ENCODE measurements at places on chromosomes 6 and 20.

- DNase-seq = no peak
These were observed 31.9 kb downstream of the WDR27 start for GRCh38 chr6:169669889-169670288.

DNA sequence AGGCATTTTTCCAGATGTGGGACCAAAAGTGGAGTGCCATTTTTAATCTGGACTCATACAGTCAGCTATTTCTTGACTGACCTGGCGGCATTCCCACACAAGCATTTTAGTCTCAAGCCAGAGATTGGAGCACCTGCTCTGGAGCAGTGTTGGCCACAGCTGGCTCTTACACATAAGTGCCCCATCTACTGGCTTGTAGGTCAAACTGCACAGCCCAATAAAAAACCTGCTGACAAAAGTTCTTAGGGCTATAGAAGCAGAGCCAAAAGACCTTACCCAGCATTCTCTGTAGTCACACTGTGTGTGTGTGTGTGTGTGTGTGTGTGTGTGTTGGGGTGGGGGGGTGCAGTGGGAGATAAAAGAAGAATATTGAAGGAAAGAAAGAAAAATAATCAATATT, 38.6 kb upstream of the SENP6 start:
- no peak for DNase-seq

DNA sequence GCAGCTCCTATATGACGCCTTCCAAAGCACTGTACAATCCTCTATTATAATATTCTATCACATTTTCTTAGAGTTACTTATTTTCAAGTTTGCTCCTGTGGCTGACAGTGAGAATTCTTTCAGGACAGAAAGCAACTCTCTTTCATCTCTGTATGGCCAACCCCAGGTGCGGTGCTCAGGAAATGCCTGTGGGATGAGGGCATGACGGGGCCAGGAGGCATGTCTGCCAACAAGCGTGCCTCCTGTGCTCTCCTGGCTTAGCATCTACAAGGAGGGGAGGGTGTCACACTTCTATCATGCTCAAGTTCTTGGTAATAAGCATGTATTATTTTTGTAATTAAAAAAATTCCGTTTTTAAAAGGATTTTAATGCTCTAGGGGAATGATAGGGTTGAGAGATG, 11.4 kb downstream of the MRPL14 start:
- DNase-seq = no peak

DNA sequence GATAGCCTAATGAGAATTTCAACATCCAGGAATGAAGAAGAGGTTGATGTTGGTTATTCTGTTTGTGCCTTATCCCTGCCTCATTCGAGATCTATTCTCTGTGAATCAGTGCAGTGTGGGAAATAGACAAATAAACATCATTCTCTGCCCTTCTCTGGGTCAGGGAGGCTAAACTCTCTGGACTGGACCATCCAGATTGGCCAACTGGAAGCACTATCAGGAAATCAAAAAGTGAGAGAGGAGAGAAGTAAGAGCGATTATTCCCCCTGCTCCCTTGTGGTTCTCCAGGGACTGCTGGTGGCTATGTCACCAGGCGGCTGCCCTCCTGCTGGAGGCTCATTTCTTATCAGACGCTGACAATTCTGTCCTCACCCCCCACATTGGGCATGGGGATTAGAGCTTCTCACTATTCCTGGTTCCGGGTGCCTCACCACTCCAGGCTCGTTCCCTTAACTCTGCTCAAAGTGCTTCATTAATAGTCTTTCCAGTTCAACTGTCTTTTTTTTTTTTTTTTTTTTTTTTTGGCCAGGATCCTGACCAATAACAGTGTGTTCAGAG, 201.7 kb upstream of the RREB1 start:
- DNase-seq = no peak

GRCh38 chr20:48308232-48308781, 519.5 kb downstream of the PREX1 start:
- no peak for DNase-seq

GRCh38 chr6:168902075-168902474, 351.6 kb downstream of the THBS2 start:
- DNase-seq = no peak

DNA sequence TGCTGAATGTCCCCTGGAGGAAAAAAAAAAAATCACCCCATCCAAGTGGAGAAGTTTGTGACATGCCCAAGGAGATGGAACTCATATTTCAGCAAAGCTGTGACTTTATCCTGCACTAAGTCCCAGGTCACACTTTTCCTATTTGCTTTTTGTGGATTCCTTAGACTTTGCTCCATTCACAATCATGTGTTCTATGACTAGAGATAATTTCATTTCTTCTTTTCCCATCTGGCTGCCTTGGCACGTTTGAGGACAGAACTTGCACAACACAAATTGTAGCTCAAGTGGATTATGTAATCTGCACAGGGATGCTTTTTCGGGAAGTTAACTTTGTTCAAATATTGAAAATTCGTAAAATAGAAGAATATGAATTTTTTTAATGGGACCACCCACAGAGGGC, 100.7 kb upstream of the PTPN1 start:
- no peak for DNase-seq

GRCh38 chr6:35267446-35267845, 7.9 kb downstream of the ZNF76 start:
- no peak for DNase-seq

- DNase-seq = no peak
These were observed 137.0 kb upstream of the HEY2 start for GRCh38 chr6:125612345-125612846.

GRCh38 chr6:159067334-159067733, 22.5 kb upstream of the TAGAP start:
- no peak for DNase-seq

GRCh38 chr6:75791881-75792280, 42.8 kb downstream of the MYO6 start:
- no peak for DNase-seq

- DNase-seq = no peak
These were observed 52.4 kb downstream of the QKI start for GRCh38 chr6:163466839-163467390.

DNA sequence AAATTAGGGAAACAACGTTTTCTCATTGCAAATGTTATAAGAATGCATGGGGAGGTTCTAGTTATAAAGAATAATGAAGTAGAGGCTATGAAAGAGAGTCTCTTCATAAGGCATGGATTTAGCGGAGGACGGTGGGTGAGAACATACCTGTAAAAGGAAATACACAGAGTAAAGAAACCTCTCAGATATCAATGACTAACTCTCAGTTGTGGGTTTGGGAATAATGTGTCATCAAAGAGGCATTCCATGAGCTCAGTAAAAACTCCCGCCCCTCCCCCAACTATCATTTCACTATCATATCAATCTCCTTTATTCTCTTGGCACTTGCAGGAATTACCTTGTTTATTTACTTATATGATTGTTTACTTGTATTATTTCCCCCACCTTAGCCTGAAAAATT, 695.4 kb downstream of the PTPRT start:
- DNase-seq = no peak

DNA sequence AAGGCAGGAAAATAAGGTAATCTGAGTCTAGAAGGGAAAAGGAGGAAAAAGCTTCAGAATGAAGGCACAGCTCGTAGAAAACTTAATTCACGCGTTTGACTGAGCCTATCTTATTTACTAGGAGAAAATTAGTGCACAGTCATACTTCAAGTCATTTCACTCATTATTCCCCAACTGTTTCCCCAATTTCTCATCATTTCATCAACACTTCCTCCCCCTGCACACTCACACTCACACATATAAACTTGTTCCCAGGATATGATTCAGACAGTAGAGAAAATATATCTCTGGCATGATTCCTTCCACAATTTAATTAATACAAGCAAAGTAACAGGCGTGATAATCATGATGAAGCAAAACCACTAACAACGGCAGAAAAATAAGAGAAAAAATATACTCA, 94.5 kb upstream of the F13A1 start:
- no peak for DNase-seq

GRCh38 chr6:138896104-138896756, 91.8 kb downstream of the REPS1 start:
- no peak for DNase-seq

DNA sequence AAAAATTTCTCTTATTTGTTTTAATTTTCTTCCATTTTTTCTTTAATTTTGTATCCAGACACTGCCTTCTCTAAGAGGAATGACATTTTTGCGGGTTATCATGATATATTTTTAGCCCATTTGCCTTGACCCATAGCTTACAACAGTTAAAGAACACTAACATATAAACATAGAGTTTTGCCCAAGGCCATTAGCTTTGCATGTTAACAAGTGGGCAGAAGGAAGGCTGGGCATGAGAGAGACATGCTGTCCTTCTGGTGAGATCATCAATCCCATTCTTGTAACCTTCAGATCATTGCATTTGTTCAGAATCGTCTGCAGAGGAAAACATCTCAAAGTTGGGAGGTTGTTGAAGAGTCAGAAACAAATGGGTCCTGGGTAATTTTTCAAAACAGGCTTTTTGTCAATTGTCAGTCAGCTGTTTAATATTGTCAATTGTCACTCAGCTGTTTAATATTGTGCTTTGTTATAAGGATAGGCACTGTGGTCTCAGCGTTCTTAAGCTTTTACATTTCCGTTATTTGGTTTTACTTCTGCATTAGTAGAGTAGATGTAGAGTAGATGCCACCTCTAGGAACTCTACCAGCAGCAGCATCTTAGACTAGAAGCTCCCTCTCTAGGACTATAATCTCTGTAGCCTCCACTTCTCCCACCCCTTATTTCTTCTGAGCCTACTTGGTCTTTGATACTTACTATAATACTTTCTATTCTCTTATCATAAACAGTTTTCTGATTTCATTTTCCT, 243.1 kb downstream of the ESR1 start:
- DNase-seq = no peak

Measured in T-helper 17 cell (primary cell).